ENCODE measurements at places on chromosomes 2 and 18.

GRCh38 chr18:9117980-9118841 lies 15.7 kb downstream of the NDUFV2 start:
- DNase-seq: no peak

DNA sequence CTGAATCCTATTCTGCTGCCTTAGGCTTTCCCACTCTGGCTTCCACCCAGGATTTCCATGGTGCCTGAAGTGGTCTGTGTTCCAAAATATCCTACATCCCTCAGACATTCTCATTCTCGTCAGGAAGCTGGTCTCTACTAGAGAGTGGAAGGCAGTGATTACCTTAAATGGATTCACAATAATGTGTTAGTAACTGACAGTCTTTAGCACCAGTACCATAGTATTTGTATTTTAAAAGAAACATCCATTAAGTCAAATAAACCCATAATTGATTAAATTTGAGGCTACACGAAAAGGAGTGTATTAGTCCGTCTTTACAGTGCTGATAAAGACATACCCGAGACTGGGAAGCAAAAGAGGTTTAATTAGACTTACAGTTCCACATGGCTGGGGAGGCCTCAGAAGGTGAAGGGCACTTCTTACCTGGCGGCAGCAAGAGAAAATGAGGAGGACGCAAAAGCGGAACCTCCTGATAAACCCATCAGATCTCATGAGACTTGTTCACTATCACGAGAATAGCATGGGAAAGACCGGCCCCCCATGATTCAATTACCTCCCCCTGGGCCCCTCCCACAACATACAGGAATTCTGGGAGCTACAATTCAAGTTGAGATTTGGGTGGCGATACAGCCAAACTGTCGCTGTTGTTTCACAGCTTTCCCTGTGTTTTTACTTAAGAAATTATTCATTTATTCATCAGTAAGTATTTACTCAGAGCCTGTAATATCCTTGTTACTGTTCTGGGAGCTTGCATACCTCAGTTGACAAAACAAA lies 306.5 kb downstream of the STK39 start:
- DNase-seq: no peak

- DNase-seq: no peak
Measured at GRCh38 chr2:180823546-180824141, 156.8 kb upstream of the UBE2E3 start.

DNA sequence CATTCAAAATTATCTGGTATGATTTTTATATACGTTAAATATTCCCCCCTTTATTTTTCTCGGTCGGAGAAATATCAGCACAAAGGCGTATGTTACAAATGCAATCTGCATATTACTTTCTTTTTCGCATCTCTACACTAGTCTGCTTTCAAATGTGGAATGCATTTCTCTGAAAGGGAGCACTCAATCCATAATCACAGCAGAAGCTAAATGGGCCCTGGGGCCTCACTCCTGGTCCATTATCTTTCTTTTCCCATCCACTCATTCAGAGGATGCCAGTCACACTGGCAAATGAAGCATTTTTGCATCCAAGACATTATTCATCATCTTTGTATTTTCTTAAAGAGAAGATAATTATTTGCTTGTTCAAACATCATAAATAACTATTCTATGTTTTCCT lies 295.2 kb upstream of the LRP1B start:
- no peak for DNase-seq

- no peak for DNase-seq
Measured at GRCh38 chr2:71767663-71768062, 314.3 kb downstream of the DYSF start.

- DNase-seq: no peak
Measured at GRCh38 chr2:16900405-16901025, 234.9 kb upstream of the CYRIA start.

DNA sequence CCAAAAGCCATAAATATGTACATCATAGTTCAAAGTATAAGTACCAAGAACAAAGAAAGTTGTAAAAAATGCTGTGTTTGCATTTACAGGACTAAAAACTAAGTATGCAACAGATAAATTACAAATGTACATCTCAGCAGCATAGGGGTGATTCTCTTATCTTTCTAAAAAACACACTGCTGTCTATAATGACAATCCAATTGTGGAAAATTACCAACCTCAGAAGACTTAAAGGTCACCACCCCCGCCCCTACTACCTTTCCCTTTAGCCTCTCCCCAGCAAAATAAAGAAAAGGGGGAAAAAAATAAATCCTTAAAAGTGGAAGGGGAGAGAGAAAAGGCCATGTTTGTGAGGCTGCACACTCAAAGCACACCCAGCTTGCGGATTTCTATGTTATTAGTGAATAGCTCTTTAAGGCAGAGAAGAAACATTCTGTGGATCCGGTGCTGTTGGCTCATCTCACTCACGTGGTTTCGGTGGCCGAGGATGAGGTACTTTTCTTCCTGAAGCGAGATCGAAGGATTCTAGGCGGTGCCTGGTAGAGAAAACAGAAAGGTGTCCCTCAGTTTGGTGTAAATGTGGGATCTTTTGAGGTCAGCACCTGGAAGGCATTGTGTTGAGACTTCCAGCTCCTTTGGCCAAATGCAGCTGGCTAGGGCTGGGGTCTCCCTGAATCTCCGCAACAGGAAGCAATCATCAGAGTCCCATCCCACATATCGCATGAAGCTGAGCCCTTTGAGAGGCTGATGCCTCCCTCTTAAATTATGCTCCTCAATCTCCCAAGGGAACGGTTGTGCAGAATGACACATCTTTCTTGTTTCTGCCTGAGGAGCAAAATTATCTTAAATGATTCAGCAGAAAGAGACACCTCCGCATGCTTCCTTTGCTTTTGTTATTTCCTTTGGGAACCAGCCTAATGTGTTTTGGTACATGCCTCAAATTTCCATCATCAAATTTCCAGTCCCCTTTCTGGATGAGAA lies 17.6 kb downstream of the MRPL35 start:
- no peak for DNase-seq

DNA sequence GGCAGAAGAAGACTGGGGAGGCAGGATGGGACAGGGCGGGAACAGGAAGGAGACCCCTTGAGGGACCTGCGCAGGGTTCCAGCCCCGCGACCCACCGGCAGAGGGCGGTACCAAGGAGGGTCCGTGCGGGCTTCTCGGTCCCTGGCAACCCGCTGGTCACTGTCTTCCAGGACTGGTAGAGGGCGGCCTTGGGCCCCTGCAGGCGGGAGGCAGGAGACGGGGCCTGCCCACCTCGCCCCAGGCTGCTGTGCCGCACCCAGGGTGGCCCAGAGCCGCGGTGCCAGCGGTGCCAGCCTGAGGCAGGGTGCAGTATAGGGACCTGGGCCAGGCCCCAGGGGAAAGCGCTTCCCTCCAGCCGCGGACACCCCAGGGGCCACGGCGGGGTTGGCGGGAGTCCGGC lies 34.5 kb downstream of the NEURL3 start:
- DNase-seq: no peak

DNA sequence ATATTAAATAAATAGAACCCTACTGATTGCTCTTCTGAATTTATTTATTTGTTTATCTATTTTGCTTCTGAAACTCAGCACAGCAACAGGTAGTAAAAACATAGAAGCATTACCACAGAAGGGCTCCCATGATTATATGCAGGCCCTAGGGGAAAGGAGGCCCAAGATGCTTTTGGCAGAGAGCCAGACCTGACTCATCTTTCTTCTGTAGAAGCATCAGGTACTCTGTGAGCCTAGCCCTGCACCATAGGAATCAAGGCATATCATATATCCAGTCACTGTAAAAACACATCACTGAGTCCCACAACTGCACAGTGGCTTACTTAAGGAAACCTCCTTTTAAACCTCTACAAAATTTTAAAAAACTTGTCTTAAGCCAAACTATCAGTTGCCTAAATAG lies 1.8 kb downstream of the SCN9A start:
- peak; percentile 42 for DNase-seq

DNA sequence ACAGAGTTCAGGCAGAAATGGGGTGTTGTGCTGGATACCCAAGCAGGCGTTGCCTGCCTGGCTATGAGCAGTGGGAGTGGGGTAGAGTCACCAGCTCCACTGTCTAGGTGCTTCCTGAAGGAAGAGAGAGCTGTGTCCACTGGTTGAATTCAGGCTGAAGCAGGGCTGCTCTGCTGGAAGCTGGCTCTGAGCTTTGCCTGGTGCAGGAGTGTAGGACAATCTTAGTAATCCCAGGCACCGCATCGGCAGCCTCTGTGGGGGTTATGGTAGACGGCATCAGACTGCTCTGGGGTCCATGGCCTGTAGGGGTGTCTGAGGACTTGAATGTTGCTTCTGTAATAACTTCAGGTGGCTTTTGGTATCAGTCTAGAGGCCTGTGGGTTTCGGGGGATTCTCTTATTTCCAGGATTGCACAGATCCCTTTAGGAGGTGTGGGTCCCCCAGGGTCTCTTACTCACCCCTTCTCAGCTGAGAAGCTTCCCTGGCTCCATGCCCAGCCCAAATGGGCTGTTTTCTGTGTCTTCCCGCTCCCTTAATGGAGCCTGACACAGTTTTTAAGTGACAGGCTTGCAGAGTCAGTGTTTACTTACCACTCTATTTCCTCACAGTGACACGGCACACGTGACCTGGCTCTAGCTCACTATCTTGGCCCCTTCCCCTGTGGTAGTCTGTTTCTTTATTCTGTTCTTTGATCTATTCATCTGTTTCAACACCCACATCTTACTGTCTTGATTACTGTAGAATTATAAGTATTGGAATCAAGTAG lies 644.3 kb downstream of the CBLN2 start:
- DNase-seq: no peak

- no peak for DNase-seq
Measured at GRCh38 chr2:145547620-145548019, 1027.7 kb upstream of the ZEB2 start.

GRCh38 chr2:2826621-2827020 lies 495.5 kb upstream of the MYT1L start:
- no peak for DNase-seq

- no peak for DNase-seq
Measured at GRCh38 chr2:19219060-19219459, 139.4 kb downstream of the OSR1 start.

GRCh38 chr2:190864375-190864774 lies 16.2 kb upstream of the GLS start:
- no peak for DNase-seq

DNA sequence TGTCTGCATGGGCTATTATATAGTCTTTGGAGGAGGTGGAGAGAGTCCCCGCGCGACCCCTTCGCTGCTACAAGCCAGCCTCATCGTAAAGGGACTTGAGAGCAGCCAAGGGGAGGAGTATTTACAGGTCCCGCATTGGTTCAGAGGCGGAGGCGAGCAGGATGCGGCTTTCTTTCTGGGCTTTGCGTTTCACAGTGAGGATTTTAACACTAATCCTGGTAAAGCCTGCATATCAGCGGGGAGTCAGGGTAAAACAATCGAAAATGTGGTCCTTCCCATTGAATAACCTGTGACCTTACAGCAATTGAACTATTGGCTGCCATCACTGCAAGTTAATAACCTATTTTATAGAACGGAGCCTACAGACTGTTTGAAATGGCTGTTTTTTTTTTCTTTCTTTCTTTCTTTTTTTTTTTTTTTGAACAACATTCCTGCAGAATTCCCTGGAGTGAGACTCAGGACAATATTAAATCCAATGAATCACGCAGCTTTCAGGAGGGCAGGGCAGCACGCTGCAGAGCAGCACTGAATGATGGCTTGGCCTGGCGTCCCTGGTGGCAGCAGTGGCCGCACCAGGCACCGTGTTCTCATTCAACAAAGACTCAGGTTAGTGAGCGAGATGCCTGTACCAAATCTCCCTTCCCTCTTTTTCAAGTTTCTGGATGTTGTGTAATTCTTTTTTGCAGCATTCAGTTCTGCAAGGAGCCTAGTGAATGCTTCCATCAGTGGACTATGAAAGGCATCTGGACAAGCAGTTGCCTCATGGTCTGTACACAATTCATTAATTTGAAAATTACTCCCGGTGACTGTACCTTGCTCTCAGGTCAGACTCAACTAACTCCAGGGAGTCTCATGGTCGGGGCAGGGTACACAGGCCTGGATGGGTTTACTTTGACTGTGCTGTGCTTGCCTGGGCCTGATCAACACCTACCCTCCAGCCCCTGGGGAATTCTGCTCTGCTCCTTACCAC lies 19.8 kb downstream of the SMIM21 start:
- DNase-seq: no peak

DNA sequence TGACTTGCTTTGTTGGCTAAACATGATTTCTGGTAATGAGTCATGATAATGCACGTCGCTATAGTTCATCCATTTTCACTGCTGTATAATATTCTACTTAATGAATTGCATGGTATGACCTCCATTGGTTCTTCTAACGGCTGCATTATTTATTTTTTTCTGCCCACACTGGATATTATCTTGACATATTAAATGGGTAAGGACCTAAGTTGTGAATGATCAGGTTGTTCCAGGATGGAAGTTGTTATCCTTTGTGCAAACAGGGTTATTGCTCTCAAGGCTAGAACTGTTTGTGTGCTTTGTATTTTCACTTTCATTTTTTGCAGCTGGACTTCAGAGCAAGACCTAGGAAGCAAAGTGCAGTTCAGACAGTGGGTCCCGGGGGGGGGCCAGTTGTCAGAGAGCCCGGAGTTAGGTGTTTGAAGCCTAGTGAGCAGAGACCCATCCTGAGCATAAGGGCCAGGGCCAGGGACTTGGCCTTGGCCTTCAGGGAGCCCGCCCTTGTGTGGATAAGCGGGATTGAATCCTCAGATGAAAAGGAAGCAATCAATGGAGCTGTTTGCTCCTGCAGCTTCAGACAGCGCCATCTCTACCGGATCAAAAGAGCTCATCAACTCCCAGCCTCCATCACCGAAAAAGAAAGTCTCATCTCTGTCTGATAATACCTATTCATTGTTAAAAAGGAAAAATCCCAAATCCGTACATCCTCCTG lies 48.2 kb downstream of the AGAP1 start:
- DNase-seq: no peak

- no peak for DNase-seq
Measured at GRCh38 chr18:45303026-45303425, 312.2 kb upstream of the SLC14A2 start.

DNA sequence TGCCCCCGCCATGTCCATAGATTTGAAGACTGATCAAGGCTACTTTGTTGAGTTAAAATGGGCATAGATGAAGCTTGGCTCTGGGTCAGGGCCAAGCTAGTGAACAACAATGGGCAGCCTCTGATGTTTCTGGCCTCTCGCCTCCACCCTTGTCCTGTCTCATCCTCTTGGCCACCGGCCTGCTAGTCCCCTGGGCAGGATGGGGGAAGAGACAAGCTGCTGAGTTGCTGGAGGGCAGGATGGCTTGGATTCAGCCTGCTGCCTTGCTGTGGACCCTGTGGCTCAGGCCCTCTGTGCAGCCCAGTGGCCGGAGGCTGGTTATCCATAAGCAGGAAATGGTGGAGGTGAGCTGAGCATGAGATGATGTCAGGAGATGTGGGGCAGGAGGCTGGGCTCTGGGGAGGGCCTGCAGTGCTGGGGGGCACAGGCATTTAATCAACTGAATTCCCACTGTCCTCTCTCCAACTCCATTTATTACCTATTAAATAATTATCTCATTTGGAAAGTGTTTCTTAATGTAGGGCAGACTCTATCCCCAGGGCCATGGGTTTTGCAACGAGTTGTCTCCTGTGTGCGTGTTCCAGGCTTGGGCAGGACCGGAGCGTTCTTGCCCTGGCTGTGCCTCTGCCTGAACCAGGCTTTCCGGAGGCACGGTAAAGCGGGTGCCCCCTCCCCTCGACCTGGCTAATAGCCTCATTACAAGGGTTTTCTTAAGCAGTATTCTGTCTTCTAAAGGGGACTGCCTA lies 122.9 kb downstream of the GLI2 start:
- no peak for DNase-seq
